ENCODE measurements at places on chromosomes 4 and X. TPM values are rescaled to one million over a fixed set of nuclear protein-coding genes. Genes with fewer than 3 reads are reported as not detected.

PAGE4 gene
- total RNA-seq, result not detected

ASMT gene
- 0.57 TPM for total RNA-seq

FRAS1 gene
- 13.8 TPM for total RNA-seq

TEX28 gene
- not detected for total RNA-seq

UGT2B15 gene
- total RNA-seq, result not detected

ADAM29 gene
- not detected for total RNA-seq

ATP1B4 gene
- total RNA-seq, result not detected

IQCM gene
- total RNA-seq, result not detected

SGMS2 gene
- 94.6 TPM for total RNA-seq

GPR143 gene
- total RNA-seq, result 0.43 TPM

GPR50 gene
- not detected for total RNA-seq

BST1 gene
- 62.6 TPM for total RNA-seq

FAM9C gene
- not detected for total RNA-seq
